NCI-H1092 (cell line): ENCODE measurements at places on chromosomes 5 and 9.

- no peak for DNase-seq
Observed at GRCh38 chr9:109967651-109968642, 187.9 kb downstream of the PALM2AKAP2 start.

DNA sequence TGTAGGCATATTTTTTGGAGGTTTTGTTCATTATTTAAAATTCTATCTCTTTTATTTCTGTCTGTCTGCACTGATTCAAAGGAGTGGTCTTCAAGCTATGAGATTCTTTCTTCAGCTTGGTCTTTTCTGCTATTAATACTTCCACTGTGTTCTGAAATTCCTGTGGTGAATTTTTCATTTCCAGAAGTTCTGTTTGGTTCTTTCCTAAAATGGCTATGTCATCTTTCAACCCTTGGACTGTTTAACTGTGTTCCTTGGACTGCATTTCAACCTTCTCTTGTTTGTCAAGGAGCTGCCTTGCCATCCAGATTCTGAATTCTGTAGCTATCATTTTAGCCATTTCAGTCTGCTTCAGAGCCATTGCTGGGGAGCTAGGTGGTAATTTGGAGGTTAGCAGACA lies 76.3 kb downstream of the CERT1 start:
- DNase-seq, result no peak

DNA sequence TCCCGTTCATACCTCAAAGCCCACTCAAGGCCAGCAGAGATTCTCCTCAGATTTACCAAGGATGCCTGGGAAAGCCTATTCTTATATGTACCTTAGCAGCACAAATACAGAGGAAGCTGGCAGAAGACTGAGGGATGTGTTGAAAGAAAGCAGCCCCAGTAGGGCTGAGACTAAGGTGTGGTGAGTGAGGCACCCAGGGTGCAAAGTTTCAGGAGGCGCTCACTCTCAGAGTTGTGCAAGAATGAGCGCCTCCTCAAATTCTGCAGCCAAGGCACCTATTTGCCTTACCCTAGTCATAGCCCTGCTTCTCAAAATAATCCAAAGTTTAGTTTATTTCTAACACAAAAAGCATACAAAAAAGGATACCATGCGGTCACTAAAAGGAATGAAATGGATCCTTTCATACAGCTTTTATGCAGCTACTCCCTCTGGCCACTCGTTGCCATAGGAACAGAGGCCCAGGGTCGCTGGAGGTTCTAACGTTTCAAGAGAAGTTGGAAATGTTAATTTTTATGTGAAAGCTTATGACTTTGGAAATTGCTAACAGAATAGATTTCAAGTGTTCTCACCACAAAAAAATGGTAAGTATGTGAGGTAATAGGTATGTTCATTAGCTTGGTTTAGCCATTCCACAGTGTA lies 79.7 kb upstream of the SMIM23 start:
- DNase-seq, result no peak

DNA sequence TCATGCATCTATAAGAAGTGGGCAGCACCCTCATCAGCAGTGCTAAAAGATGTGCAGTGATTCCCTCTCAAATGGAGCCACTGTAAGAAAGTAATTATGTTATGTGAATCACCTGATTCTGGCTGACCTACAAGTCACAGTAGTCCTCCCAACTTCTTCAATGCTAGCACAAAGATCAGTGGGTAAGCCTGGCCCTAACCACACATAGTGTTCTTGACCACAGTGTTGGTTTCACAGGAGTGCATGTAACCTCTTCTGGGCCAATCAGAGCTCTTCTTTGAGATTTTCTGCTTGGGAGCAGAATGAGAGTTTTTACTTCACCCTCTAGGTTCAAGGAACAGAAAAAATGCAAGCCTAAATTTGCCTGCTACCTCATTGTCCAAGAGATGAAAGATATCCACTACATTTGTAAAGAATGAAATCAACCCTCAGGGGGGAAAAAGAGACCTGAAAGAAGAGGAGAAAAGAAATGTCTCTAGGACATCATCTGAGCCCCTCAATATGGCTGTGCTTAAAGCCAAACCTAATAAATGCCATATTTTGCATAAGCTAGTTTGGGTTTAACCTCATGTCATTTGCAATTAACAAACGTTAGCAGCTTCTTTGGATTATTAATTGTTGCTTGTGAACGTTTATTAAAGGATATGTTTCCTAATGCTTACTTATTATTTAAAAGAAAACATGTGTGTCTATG lies 65.3 kb upstream of the ADRB2 start:
- no peak for DNase-seq

- DNase-seq, result no peak
Observed at GRCh38 chr9:36677611-36678010, 104.9 kb downstream of the MELK start.

DNA sequence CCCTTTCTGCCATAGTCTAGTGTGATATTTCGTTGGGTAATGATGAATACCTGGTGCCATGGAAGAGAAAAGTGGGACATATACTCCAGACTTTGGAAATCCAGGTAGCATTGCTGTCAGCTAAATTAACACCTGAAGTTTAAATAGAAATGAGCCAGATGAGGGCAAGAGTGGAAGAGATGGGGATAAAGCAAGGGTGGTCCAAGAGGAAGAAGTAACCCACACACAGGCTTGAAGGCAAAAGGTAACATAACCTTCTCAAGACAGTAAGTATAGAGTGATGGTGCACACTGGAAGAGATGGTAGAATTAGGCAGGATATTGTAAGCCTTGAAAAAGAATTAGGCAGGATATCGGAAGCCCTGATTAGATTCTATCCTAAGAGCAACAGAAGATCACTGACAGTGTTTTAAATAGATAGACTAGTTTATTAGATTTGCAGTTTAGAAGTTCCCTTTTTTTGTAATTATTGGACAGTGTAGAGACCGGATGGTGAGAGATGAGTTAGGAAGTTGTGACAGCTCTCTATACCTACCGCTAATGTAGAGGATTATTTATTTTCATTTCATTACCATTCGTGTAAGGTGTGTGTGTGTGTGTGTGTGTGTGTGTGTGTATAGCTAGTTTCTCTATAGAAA lies 16.8 kb downstream of the ANXA1 start:
- DNase-seq, result no peak

DNA sequence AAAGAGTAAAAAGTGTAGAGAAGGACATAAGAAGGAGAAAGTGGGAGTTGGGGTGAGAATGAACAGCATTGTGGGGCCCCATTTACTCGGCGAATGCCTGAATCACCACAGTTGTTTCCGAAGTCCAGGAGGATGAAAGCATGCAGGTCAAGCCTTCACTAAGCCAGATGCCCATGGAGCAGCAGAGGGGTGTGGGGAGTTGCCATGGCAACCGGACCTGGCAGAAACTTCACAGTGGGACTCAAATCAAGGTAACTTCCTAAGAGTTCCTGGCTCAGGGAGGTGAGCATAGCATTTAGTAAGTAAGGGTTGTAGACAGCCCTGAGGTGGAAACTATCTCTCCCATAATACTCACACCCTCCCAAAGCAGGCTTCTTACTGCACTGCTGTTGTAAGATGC lies 357.1 kb downstream of the TRIM32 start:
- DNase-seq, result no peak

GRCh38 chr5:10351919-10352318 lies 1.6 kb upstream of the MARCHF6 start:
- no peak for DNase-seq

DNA sequence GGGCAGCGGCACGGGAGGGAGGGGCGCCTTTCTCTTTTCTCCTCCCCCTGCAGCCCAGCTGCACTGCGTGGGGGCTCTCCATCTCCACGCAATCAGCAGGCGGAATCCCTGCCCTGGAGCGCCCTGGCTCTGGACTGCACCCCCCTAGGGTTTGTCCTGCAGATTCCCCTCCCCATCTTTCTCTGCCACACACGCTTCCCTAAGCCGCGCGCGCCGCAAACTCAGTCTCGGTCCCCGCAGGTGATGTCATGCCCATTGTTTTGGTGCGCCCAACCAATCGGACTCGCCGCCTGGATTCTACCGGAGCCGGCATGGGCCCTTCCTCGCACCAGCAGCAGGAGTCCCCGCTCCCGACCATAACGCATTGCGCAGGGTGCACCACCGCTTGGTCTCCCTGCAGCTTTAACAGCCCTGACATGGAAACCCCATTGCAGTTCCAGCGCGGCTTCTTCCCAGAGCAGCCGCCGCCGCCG lies at the start of gene KCNN2:
KCNN2 (plus strand) TSS at position 347 of the 473 bp plus-strand sequence; CDS start at position 417, 70 bp downstream.
- DNase-seq, result peak; percentile 71

- no peak for DNase-seq
Observed at GRCh38 chr5:131649161-131649560, 14.1 kb upstream of the RAPGEF6 start.

DNA sequence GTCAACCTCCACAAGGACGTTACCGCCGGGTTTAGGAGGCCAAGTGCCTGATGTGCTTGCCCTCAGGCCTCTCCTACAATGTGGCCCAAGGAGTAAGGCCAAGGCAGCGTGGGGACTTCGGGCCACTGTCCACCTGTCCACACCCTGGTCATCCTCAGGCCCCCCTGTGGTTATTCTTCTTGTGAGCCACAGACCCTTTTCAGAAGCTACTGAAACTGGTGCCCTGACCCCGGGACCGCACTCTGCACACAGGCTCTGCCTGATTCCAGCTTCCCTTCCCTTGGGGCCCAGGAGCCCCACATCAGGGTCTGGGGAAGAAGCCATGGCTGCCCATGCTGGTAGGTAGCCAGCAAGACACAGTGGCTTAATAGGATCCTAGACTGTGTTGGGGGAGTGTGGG lies 128.8 kb downstream of the OLFM1 start:
- DNase-seq, result no peak

DNA sequence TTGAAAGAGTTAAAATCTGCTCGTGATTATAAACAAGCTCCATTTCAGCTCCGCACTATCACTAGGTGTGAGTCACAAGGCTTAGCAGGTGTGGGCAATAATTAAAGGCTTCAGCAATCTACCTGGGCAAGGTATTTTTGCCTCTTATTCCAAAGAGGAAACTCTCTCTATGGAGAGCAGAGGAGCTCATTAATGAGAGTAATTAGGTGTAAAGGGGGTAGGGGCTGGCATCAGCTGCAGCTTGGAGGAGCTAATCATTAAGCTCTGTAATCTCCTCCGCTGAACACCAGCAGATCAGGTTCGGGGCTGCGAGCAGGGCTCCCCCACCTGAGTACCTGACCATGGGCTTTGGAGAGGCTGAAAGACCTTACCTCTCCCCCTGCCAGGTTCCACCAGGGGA lies 129.2 kb downstream of the CRB2 start:
- DNase-seq, result no peak

DNA sequence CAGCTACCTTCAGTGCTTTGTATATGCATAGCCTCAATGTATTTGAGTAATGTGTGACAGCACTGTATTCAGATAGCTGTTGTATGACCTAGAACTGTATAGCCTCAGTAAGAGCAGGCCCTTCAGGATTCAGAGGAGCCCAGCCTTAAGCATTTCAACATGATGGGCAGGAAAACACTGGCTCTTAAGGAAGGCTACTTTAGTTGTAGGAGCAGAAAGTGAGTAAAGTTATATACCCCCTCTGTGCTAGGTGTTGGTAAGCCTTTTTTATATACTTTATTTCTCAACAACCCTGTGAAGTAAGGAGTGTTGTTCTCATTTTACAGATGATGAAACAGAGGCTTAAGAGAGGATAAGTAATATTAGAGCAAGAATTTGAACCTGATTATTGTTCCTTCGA lies 1.5 kb upstream of the GPR21 start:
- DNase-seq, result no peak

GRCh38 chr5:67061511-67061910 lies 135.1 kb downstream of the CD180 start:
- DNase-seq, result no peak

DNA sequence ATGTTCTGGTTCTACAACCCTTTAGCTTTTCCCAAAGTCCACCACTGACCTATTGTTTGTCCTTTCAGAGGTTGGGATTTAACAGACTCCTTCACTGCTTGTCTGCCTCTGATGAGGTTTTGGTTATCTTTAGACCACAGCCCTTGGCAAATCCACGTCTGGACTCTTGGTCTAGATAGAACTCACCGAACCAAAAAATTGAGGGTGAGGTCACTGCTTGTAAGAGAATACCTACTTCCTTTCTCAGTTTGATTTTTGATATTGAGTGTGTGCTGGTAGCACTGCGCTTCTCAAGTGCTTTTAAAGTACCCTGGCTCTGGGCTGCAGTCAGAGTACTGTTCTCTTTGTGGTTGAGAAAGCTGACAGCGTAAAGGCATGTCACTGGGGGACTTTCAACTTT lies 61.7 kb downstream of the JMY start:
- no peak for DNase-seq

DNA sequence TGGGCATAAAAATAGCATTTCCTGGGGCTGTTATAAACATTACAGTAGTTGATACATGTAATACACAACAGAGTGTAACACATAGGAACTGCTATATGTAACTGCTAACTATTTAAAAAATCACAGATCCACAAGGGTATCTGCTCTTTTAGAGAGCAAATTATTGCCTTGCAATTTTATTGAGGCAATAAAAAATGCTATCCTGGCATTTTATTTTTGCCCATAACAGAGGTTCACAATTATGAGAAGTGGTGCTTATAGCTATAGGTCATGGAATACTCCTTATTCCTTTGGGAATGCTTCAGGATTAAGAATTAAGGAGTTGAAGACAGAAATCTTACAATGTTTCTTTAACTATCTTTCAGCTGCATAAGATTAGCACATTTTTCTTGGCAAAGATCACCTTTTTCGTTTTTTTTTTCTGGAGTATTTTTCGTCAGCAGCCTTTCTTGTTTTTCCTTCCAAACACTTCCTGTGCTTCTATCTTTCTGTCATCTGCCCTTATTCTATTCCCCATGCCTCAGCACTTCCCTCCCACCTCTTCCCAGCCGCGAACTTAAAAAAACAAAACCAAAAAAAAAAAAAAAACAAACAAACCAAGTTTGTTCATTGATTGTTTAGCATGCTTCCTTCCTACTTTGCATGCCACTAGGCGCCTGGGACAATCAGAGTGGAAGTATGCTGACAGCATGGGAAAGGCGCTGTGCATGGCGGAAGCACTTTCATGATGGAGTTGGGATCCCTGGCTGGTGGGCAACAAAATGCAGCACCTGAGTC lies 264.2 kb downstream of the MAST4 start:
- DNase-seq, result no peak

DNA sequence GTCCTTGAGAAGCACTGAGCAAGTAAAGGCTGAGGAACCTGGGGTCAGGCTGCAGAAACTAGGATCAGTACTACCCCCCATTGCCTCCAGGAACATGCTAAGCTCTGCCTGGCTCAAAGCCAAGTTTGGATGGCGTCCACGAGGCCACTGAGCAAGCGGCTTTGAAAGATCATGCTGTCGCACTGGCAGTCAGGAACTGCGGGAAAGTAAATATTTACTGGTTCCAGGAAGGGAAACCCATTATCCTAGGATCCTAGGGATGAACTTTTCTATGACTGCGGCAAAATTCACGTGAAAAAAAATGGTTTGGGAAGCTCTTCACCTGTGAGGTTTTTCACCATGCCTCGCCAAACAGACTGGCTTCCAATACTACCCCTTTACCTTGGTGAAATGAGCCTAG lies 75.3 kb upstream of the PJA2 start:
- DNase-seq, result peak; percentile 68

- DNase-seq, result no peak
Observed at GRCh38 chr9:127569886-127570401, 42.1 kb upstream of the STXBP1 start.
